Vagina (tissue), 2 donors: ENCODE measurements at places on chromosomes 3 and 15.

- no peaks in the 10 kb centered on the region for H3K36me3 ChIP-seq
- DNase-seq, result no peak
- H3K4me1 ChIP-seq, result no peaks in the 10 kb centered on the region
- H3K4me3 ChIP-seq, result no peak overlapping the region
- no peaks in the 10 kb centered on the region for H3K27me3 ChIP-seq
- no peak overlapping the region for H3K27ac ChIP-seq
Measured at GRCh38 chr3:38984731-38985130, 67.0 kb downstream of the SCN11A start.

- no peak overlapping the region for H3K4me3 ChIP-seq
- no peak for DNase-seq
- no peaks in the 10 kb centered on the region for H3K4me1 ChIP-seq
- no peak overlapping the region for H3K27ac ChIP-seq
- no peaks in the 10 kb centered on the region for H3K36me3 ChIP-seq
Measured at GRCh38 chr3:29609328-29609811, 328.5 kb downstream of the RBMS3 start.

DNA sequence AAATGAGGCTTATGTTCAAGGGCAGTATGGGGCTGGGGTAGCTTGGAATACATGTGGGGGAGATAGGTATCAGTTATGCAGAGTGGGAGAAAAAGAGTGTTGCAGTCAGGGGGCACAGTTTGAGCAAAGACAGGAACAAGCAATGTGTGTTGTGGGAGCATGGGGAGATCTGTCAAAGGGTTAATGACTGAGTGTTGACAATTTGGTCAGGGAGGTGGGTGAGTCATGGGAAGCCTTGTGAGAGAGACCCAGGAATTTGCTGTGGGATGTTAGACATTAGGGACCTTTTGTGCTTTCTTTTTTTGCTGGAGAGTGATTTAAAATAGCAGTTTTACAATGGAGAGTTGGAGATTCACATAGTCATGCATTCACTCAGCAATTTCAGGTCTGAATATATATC lies 221.6 kb upstream of the NR2E3 start:
- no peaks in the 10 kb centered on the region for H3K27me3 ChIP-seq
- peaks cover 9% of the 10 kb centered on the region for H3K4me1 ChIP-seq
- H3K4me3 ChIP-seq, result no peak overlapping the region

DNA sequence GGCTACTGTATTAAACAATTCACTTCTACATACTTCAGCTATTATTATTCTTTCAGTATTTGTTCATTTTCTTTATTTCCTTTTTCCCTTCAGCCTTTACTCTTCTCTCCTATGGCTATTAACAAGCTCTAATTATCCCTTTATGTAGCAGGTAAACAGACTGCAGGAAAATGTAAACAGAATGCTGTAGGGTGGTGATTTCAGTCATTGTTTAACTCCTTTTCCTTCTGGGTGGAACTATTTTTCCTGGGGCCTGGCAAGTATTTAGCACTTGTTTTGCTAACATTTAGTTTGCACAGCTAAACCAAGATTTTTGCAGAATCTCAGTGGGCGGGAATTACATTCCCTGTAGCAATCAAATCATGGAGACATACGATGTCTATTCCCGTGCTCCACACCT lies 14.4 kb downstream of the RARB start:
- no peaks in the 10 kb centered on the region for H3K27me3 ChIP-seq
- H3K4me3 ChIP-seq, result no peak overlapping the region
- no peak for DNase-seq

DNA sequence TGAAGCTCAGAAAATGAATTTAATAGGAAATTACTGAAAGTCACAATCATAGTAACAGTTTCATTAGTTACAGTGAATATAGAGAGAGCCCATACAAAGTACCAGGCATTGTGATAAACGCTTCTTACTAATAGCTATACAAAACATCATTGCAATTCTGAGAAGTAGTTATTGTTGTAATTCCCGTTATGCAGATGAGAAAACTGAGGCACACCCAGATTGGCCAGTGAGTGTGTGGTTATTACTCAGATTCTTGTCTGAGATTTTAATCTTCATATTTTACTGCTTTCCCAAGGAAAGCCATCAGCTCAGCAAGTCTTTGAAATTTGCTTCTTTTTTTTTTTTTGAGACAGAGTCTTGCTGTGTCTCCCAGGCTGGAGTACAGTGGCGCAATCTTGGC lies 14.3 kb downstream of the FLNB start:
- H3K4me3 ChIP-seq, result no peak overlapping the region
- no peaks in the 10 kb centered on the region for H3K27me3 ChIP-seq
- DNase-seq, result no peak
